ENCODE measurements at places on chromosomes 6 and 20.

DNA sequence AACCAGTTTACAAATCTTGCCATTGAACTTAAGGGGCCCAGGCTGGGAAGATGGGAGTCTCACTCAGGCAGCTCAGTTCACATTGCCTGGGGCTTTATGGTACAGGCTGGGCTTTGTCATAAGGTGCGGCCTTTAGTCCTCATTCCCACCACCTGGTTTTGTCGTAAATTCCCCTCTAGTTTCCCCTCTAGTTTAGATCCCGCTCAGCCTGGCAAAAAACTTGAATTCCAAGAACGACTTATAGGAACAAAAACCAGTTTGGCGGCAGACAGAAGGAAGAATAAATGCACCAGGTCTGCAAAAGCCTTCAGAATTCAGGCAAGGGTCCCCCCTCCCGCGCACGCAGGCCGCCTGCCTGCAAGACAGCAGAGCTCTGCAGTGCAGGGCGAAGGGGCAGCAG lies 4.1 kb downstream of the BMP7 start:
- no peak for DNase-seq

- no peak for DNase-seq
These were observed 54.5 kb downstream of the TRIM38 start for GRCh38 chr6:26016963-26017631.

DNA sequence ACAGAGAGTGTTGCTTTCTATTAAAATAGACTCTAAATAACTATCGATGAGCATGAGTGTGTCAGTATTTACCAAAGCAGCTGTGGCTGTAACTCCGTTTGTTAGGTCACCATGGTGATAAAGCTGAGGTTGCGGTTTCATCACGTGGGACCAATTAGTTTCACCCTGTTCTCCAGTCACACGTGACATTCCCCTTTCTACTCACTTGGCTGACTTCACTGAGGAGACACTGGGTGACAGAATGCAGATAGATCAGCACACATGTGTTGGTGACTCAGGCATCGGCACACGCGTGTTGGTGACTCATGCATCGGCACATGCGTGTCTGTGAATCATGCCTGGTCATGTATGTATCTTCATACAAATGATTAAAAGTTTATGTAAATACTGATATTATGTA lies 285.4 kb downstream of the THBS2 start:
- DNase-seq, result peak; percentile 82

GRCh38 chr6:113425977-113426660 lies 431.0 kb upstream of the MARCKS start:
- no peak for DNase-seq

- DNase-seq, result peak; percentile 56
These were observed 40.4 kb downstream of the MAN1A1 start for GRCh38 chr6:119308991-119309657.

- no peak for DNase-seq
These were observed 2.2 kb upstream of the E2F3 start for GRCh38 chr6:20399518-20399917.

DNA sequence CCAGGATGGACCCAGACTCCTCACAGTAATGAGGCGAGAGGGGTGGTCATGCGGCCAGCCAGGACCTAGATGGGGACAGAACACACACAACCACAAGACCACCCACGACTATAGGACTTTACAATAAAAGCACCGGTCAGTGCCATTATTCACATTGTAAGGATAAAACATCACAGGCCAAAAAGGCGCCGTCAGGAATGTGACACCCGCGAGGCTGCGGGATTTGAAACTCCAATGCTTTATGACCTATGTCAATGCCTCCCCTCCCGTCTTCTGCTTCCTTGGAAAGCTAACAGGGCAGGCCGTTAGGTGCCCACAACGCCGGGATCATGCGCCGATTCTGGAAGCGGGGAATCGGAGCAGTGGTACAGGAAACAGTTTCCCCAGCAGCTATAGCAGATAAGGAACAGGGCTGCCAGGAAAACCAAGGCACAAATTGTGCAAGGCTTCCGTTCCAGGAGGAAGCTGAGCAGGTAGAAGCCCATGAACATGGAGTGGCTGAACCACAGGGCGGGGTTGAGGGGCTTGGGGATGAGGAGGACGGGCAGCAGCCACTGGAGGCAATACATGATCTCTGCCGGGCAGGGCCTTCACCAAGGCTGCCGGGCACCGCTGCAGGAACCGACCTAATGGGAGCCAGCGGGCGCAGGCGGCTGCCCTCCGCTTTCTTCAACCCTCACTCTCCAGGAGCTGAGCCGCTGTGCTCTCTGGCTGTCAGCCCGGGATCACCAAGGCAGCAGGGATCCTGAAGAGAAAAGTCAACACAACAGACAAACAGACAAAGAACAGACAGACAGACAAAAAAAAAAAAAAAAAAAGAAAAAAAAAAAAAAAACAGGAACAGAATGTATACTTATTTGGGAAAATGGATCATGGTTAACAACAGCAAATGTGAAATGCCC lies 2.2 kb upstream of the NNAT start:
- DNase-seq, result no peak

DNA sequence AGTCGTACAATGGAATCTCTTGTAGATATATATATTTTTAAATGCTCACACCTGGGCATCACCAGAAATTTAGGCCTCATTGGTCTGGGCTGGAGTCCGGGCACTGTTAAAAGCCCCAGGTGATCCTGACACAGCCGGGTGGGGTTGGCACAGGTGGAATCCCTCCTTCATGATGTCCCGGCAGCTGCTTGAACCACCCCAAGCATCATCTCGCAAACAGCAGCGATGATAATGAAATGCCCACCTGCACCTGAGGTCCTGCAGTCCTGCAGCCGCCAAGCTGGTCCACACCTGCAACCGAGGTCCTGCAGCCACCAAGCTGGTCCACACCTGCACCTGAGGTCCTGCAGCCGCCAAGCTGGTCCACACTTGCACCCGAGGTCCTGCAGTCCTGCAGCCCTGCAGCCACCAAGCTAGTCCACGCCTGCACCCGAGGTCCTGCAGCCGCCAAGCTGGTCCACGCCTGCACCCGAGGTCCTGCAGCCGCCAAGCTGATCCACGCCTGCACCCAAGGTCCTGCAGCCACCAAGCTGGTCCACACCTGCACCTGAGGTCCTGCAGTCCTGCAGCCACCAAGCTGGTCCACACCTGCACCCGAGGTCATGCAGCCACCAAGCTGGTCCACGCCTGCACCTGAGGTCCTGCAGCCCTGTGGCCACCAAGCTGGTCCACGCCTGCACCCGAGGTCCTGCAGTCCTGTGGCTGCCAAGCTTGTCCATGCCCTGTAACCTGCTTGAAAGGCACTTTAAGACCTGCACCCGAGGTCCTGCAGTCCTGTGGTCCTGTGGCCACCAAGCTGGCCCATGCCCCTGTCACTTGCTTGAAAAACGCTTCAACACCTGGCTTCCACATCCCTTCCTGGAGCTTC lies 261.2 kb downstream of the DLL1 start:
- DNase-seq, result no peak

DNA sequence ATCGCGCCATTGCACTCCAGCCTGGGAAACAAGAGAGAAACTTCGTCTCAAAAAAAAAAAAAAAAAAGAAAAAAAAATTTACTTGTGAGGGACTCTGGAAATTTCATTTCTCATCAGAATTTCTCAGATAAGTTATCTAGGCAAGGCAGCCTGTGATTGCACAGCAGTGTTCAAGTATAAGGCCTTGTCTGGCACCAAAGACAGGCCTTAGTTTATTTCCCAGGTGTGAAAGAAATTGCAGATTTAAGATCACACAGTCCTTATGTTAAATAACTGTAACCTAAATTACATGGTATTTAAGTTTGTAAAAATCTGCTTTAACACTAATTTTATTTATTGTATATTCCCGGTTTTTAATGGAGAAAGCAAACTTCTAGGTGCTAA lies 34.8 kb downstream of the HFE start:
- no peak for DNase-seq

GRCh38 chr6:76697585-76697984 lies 625.1 kb upstream of the IMPG1 start:
- DNase-seq, result peak; percentile 3

DNA sequence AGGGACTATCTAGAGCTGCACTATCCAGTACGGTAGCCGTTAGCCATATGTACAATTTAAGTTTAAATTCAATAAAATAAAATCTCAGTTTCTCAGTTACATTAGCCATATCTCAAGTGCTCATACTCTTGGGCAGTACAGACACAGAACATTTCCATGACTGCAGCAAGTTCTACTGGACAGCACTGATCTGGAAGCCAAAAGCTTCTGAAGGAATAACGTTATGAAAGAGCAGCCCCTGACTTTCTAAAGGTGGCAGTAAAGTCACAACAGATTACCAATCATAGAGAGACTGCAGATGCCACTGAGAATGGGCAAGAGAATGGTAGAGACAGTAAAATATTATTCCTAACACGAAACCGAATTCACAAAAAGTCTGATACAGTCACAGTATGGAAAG lies 36.8 kb downstream of the NDRG3 start:
- DNase-seq, result no peak

GRCh38 chr6:1316489-1316971 lies 4.6 kb downstream of the FOXQ1 start:
- DNase-seq, result peak; percentile 27

- DNase-seq, result peak; percentile 73
These were observed 1.1 kb downstream of the FBXO30 start for GRCh38 chr6:145813285-145814034.
